ENCODE measurements at places on chromosomes 12 and 14. TPM values are rescaled to one million over a fixed set of nuclear protein-coding genes. Genes with fewer than 3 reads are reported as not detected.

DNA sequence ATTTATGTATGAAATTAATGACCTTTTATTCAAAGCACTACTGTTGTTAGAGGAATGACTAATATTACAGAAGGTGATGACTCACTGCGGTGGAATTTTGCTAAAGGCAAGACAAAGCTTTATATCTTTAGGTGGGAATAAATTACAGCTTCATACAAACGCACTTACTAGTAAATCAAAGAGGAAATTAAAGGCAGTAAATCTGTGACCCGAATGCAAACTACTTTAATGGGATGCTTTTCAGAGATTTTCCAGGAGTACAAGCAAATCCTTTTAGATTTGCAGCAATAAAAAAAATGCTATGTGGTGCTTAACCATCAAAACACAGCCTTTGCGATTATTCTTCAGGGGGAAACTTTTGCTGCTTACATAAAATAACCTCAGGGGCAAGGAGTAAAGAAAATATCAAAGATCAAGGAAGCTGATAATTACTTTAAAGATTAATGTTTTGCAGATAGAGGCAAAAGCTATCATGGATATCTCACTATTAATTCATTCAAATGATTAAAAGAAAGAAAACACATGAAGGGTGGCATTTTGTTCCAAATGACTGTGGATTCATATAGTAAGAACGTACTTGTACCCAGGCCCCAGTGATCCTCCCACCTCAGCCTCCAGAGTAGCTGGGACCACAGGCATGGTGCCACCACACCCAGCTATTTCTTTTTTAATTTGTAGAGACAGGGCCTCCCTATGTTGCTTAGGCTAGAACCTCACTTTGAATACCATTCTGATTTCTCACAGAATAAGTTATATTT, 98.9 kb downstream of the DENND5B start:
- no peak for DNase-seq

GRCh38 chr14:101109347-101109638, 205.8 kb upstream of the RTL1 start:
- DNase-seq: no peak

GRCh38 chr12:91883811-91884210, 261.8 kb downstream of the BTG1 start:
- DNase-seq: no peak

DNA sequence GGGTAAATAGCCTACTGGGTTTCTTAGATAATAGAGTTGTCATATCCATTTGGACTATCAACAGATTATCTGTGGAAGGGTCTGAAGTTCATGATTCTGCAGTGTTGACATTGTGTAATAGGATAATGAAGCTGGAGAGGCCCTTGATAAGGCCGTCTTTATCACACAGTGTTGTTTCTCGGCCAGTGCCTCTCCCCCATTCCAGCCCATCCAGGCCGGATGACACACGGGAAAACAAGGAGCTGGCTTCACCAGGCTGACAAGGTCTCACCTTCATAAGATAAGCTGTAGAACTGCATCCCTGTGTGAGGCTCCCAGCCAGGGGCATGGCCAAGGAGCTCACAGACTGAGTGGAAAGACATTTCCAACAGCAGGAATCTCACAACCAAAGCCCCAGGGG, 8.7 kb upstream of the EML1 start:
- no peak for DNase-seq

GRCh38 chr12:89782807-89783206, 74.2 kb upstream of the ATP2B1 start:
- DNase-seq: no peak

- DNase-seq: no peak
These were observed 454.0 kb downstream of the FOXG1 start for GRCh38 chr14:29220566-29220965.

GRCh38 chr14:65174783-65175182, 72.5 kb upstream of the MAX start:
- DNase-seq: no peak

GRCh38 chr14:101115652-101116051, 212.1 kb upstream of the RTL1 start:
- no peak for DNase-seq

GRCh38 chr14:51430633-51431032, 190.6 kb downstream of the TMX1 start:
- DNase-seq: no peak

Gene EXOC3L4
- total RNA-seq: not detected

Gene OR4K14
- not detected for total RNA-seq

Gene VDR
- 13.9 TPM for total RNA-seq

Measured in activated naive CD8-positive, alpha-beta T cell treated with anti-CD3 and anti-CD28 coated beads, Interleukin-2, amount 10 ng/mL, durations not matched to agents 7 days and 5 days (primary cell).